ENCODE measurements at places on chromosomes 6 and 20.

DNA sequence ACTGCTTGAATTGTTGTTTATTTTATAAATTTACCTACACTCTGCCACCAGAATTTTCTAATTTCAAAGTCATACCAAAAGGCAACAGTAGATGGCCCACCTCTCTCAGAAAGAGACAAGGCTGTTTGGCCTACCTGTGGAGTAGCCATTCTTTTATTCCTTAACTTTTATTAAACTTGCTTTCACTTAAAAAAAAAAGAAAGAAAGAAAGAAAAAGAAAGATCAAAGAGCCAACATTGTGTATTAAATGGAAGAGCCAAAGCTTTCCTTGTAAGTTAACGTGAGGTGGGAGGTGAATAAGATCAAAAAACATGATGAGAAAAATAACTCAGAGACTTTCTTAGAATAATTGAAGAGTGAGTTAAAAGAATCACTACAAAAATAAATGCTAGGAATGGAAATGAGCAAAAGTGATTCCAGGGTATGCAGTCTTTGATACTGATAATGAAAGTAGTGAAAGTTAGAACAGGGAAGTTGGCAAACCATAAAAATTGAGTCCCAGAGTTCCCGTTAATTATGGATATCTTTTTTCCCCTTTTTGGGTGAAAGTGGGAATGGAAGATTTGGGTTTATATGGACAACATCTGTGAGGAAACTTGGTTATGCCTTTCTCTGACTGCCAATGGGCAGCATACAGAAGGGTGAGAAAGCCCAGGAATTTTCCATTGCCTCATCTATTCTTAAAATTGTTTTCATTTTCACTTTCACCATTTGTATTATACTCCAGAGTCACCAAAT is 35.9 kb upstream of the MYB start:
- DNase-seq: no peak

DNA sequence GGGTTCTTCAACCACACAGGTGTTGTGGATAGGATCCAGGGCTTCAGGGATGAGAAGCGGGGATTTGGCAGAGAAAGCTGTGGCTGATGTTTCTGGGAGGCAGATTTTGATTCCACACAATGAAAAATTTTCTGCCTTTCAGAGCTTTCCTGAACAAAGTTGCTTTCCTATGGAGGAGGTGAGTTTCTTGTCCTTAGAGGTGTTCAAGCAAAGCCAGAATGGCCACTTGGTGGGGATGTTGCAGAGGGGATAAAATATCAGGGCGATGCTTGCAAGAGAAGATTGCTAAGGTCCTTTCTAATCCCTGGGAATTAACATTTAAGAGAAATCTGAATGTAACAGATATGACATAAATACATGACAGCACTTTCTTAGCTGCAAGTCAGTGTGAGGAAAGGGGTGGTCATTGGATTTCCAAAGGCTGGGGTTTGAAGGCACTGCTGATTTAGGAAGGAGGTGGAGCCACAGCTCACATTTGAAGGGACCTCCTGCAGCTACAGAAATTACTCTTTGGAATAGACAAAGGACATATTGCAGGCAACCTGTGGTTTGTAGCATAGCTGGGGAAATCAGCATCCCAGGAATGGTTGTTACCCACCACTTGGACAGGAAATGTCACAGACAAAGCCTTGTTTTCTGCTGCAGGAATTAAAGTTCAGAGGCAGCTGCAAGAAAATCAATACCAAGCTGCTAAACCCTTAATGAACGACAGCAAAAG is 271.1 kb upstream of the CHD6 start:
- no peak for DNase-seq

GRCh38 chr20:50252701-50253100 is 62.1 kb downstream of the CEBPB start:
- DNase-seq: no peak

DNA sequence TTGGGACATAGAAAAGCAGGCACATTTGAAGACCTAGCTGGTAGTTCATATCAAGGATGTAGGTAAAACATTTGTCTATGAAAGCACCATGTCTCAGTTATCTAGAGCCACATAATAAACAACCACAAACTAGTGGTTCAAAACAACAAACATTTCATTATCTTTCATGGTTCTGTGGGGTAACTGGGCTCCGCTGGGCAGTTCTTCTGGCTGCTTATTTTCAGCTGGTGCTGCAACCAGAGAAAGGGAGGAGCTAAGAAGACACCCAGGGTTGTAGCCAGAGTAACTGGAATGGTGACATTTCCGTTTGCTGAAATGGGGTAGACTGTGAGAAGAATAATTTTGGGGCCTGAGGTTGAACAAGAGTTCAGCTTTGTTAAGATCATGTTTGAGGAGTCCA is 145.7 kb upstream of the SULF2 start:
- DNase-seq: no peak

GRCh38 chr6:3977875-3978711 is 100.8 kb downstream of the FAM217A start:
- DNase-seq: peak; percentile 17

GRCh38 chr6:139515511-139515910 is 141.1 kb upstream of the CITED2 start:
- DNase-seq: no peak

DNA sequence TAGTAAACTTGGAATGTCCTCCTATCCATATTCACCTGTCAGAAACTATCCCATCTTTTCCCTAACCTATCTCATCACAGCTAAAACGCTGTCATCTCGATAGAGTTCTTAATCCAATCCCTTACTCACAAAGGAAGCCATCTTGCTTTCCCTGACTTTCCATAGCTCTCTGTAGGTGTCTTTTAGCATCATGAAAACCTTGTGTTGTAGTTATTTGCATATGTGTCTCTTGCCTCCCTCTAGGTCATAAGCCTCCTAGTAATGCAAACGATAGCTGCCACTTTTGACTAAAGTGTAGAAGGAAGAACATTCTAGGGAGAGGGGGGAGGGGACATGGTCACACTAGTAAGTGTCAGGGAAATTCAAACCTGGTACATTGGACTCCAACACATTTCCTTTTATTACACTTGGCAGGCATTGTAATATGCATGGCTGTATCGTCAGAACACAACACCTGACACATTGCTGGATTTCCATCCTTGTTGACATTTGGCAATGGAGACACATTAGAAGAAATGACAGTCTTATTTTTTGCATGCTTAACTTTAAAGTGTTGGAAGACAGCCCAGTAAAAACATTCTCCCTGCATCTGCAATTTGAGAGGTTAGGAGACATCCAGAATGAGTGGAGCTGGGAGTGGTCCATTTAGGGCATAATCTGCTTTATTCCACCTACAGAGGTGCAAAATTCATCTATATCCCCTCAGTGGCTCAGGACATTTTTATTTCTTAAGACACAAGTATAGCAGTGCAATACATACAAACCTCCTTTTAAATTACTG is 283.4 kb downstream of the HAO1 start:
- no peak for DNase-seq

- DNase-seq: no peak
Measured at GRCh38 chr6:159493898-159494585, 199.0 kb downstream of the SOD2 start.

DNA sequence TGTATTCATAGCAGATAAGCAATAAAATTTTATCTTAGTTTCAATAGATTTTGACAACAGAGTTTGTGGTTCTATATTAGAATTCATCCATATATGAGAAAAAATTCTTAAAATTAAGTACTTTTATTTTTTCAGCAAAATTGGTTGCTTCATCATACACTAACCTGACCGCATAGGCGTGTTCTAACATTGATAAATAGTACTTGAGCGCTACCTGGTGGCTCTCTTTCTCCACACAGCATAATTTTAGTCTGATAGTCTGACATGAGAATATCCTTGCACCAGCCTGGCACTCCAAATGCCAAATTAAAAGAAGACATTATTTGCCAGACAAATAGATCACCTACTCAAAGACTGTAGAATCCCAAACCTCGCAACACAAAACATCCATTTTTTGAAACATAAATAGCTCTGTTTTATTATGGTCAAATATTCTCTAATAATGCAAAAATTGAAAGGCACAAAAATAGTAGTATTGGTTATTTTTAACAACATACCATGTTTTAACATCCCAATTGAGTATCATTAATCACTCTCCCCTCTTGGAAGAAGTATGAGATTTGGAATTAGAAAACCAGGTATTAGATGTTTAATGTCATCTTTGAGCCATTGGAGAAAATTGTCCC is 33.0 kb upstream of the FILIP1 start:
- DNase-seq: peak; percentile 3

- DNase-seq: no peak
Measured at GRCh38 chr6:86030875-86031274, 388.2 kb upstream of the SYNCRIP start.

- DNase-seq: no peak
Measured at GRCh38 chr6:12051861-12052368, 39.8 kb downstream of the HIVEP1 start.

DNA sequence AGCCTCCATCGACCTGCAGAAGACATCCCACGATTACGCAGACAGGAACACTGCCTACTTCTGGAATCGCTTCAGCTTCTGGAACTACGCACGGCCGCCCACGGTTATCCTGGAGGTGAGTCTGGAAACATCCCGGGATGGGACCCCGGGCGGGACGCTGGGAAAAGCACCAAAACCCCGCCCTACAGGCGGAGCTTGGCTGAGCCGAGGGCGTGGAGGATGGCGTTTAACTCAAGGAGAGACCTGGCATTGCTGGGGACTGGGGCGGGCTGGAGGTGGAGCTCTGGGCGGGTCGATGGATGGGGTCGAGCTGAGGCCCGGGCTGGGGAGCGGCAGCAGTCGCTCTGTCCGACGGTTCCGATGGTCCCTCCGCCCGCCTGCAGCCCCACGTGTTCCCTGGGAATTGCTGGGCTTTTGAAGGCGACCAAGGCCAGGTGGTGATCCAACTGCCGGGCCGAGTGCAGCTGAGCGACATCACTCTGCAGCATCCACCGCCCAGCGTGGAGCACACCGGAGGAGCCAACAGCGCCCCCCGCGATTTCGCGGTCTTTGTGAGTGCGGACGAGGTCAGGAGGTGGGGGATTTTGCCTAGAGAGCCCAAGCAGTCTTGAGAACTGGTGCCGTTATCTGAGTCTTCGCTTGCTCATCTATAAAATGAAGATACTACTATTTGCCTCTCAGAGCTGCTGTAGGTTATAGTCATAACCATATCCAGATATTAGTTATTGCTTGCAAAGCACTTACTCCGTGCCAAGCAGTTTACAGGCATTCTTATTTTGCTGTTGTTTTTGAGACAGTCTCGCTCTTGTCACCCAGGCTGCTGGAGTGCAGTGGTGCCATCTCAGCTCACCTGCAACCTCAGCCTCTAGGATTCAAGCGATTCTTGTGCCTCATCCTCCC is 3.8 kb downstream of the SPAG4 start:
- peak; percentile 79 for DNase-seq

DNA sequence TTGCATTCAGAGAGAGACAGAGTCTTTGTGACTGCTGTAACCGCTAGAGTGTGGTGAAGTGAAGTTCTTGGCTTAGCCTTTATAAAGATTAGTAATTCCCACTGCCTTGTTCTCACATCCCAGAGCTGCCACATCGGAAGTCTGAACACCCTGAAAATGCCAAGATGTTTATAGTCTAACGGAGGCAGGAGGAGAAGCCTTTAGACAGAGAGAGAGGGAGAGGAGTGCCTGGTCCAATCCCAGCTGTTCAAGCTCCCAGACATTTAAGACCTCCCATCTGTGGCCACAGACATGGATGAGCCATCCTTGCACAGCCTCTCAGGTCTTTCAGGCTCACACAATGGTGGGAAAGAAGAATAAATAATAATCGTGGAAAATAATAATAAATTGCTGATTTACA is 1422.8 kb upstream of the EYS start:
- DNase-seq: no peak

GRCh38 chr6:118123503-118124037 is 216.5 kb downstream of the SLC35F1 start:
- DNase-seq: no peak

DNA sequence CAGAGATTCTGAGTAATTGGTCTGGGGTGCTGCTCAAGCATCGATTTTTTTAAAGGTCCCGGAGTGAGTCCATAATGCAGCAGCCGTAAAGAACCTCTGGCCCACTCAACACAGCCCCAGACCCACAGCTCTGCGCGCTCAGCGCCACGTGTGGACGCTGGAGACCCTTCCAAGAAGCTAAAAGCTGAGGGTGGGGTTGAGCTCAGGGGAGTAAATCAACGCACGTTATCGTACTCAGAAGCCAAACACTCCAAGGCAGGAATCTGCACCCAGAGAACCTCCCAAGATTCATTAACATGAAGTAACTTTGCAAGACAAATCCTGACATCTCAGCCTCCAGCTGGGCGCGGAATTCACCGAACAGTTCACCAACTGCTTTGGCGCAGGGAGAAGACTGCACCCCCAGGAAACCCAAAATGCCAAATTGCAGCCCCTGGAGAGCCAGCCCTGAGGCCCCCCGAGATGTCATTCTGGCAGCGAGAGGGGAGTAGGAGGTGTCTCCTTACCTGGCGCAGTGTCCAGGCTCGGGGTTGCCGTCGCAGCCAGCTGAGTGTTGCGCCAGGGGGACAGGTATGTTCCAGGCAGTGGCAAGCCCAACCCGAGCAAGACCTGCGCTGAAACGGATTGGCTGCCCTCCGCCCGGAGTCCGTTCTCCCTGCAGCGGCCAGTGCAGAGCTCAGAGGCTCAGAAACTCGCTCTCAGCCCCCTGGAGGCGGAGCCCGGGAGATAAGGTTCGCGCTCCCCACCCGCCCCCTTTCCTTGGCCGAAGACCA is at the start of gene COL21A1:
Gene COL21A1 (minus strand): TSS at position 700 of the 773 bp plus-strand sequence. CDS start 64,962 bp downstream, outside the sequence.
- DNase-seq: no peak

DNA sequence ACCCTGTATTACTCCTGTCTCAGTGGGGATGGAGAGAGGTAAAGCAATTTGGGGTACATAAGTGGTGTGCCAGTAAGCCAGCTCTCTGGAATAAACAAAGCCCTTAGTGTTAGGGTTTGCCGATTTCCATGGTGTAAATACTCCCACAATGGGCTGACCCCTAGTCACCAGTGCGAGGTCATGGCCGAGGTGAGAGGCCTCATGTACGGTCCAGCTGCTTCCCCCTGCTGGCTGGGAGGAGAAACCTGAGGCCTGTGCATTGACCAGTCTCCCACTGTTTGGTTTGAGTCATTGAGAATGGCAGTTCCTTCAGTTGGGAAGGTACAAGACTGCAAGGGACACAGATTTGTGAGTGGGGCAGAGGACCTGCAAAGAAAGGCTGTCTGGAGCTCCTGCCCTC is 382.0 kb downstream of the CDH26 start:
- DNase-seq: no peak

DNA sequence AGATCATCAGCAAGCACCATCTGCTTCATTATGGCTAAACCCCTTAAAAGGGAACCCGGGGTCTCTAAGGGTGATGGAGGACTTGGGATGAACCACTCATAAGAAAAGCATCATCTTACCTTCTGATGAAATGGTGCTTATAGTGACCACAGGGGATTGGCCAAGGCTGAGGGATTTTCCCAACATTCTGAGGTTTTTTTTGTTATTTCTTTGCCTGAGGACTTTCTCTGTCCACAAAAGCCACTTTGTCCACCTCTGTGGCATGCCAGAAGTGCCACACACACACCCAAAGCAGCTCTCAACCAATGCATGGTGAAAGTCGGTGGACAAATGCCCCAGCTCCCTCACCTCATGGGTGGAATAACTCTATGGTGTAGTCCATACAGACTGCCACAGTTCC is 79.3 kb upstream of the TOP1 start:
- no peak for DNase-seq

DNA sequence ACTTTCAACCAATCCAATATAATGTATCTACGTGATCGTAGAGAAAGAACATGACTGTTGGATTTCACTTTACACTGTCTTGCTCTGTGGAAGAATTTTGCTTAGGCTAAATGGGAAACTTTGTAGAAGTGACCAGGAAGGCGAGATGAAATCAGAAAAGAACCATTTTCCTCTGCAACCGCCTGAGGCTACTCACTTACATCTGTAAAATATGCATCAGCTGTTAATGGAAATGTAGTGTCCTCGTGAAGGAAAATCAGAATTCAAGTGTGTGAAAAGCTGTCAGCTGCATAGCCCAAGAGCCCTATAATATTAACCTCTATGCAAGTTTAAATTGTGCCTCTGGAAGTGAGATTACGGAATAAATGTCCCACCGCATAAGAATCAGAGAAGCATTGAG is 277.9 kb downstream of the C6orf118 start:
- no peak for DNase-seq

Data from stimulated activated CD4-positive, alpha-beta T cell treated with anti-CD3 and anti-CD28 coated beads, Interleukin-12 subunit alpha, Interleukin-12 subunit beta, amount 100 ng/mL, for 48 hours (primary cell).